ENCODE measurements at places on chromosomes 11 and 22. TPM values are rescaled to one million over a fixed set of nuclear protein-coding genes. Genes with fewer than 3 reads are reported as not detected.

C11orf87 gene
- 0.03 TPM for total RNA-seq

C22orf31 gene
- total RNA-seq: not detected

PRG3 gene
- total RNA-seq: not detected

OR51E1 gene
- 1.4 TPM for total RNA-seq

SESN3 gene
- 4.8 TPM for total RNA-seq

CDC42EP2 gene
- total RNA-seq: 14.0 TPM

OR8G5 gene
- not detected for total RNA-seq

RIMBP3B gene
- total RNA-seq: not detected

LRRC10B gene
- 0.46 TPM for total RNA-seq

PDE3B gene
- total RNA-seq: 5.3 TPM

NFAM1 gene
- total RNA-seq: 1.9 TPM

SCN4B gene
- total RNA-seq: 12.0 TPM

CNGA4 gene
- total RNA-seq: not detected

NCAM1 gene
- 226 TPM for total RNA-seq

DEPDC7 gene
- 0.32 TPM for total RNA-seq

PVALB gene
- total RNA-seq: not detected

MPZL2 gene
- total RNA-seq: 9.8 TPM

SLC22A12 gene
- not detected for total RNA-seq

C11orf65 gene
- 0.56 TPM for total RNA-seq

APOBEC3A gene
- total RNA-seq: 0.35 TPM

FREY1 gene
- total RNA-seq: not detected

SPON1 gene
- 3.0 TPM for total RNA-seq

C11orf98 gene
- 30.4 TPM for total RNA-seq

FGF19 gene
- total RNA-seq: not detected

CARD18 gene
- 0.81 TPM for total RNA-seq

PATE2 gene
- total RNA-seq: not detected

TIMP3 gene
- total RNA-seq: 266 TPM

MN1 gene
- total RNA-seq: 6.3 TPM

GSTT4 gene
- total RNA-seq: not detected

ASRGL1 gene
- 4.1 TPM for total RNA-seq

JHY gene
- 2.6 TPM for total RNA-seq

SAMM50 gene
- total RNA-seq: 78.0 TPM

SMC1B gene
- not detected for total RNA-seq

ACRV1 gene
- not detected for total RNA-seq

FEN1 gene
- total RNA-seq: 6.3 TPM

IRAG1 gene
- 4.5 TPM for total RNA-seq

ZP1 gene
- total RNA-seq: not detected

MB gene
- total RNA-seq: 19,506 TPM

CDC42BPG gene
- 0.35 TPM for total RNA-seq

NTM gene
- 1.5 TPM for total RNA-seq

MYO18B gene
- total RNA-seq: 114 TPM

CBLIF gene
- not detected for total RNA-seq

ELFN2 gene
- 0.19 TPM for total RNA-seq

CCDC157 gene
- total RNA-seq: 0.51 TPM

LRRC32 gene
- total RNA-seq: 30.3 TPM

HTATIP2 gene
- total RNA-seq: 21.4 TPM

SLC6A5 gene
- not detected for total RNA-seq

SCUBE2 gene
- 1.9 TPM for total RNA-seq

OR51B4 gene
- not detected for total RNA-seq
